Dermis blood vessel endothelial cell (primary cell): ENCODE measurements at places on chromosomes 1 and 21. TPM values are rescaled to one million over a fixed set of nuclear protein-coding genes. Genes with fewer than 3 reads are reported as not detected.
A peak's percentile ranks its signal among the peaks of the same experiment; 100 is the strongest.

DNA sequence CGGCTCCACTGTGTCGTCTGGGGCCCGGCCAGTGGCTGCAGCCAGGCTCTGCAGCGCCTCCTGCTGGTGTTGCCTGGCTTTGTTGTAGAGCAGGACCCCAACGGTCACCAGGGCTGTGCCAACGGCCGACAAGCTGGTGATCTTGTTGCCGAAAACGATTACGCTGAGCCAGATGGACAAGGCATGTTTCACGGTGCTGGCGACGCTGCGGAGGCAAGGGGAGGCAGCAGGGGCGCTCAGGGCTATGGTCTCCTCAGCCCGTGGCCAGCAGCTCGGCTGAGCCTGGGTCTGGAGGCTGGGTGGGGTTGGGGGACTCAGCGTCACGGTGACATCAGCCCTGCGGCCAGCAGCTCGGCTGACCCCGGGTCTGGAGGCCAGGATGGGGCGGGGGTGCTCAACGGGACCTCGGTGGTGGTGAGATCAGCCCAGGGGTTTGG lies 7.0 kb upstream of the CDK11B start:
- peak; percentile 34 for DNase-seq

- no peak for DNase-seq
Observed at GRCh38 chr1:37472994-37473393, 1.4 kb upstream of the ZC3H12A start.

DNA sequence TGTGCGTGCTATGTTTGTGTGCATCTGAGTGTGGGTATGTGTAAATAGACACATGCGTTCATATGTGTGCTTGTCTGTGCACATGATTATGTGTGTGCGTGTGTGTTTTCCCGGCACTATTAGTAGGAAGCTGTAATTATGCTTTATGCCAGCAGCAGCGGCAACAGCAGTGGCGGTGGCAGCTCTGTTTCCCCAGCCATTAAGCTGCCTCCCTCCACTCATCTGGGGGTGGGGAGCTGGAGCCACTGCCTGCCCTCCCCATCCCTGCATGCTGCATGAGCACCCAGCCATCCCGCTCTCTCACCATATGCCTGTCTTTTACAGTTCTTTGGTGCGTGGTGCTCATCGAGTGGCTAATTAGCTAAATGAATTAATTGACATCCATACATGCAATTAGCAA lies 30.5 kb upstream of the ACOT11 start:
- no peak for DNase-seq

DNA sequence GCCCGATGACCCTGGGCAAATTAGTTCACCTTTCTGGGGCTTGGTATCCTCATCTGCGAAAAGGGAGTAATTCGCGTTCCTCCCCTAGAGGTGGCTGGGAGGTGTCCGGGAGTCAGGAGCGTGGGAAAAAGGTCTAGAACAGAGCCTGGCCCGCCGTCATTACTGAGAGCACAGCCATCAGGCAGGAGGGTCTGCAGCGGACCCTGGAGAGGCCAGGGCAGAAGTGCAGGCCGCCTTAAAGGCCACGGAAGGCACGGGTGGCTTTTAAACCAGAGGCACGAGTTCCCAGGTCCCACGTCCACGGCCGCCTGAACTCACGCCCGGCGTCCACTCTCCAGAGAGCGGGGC lies 850 bp downstream of the PANK4 start:
- DNase-seq: no peak

The OR2L3 gene
- not detected in 2 replicates for total RNA-seq

DNA sequence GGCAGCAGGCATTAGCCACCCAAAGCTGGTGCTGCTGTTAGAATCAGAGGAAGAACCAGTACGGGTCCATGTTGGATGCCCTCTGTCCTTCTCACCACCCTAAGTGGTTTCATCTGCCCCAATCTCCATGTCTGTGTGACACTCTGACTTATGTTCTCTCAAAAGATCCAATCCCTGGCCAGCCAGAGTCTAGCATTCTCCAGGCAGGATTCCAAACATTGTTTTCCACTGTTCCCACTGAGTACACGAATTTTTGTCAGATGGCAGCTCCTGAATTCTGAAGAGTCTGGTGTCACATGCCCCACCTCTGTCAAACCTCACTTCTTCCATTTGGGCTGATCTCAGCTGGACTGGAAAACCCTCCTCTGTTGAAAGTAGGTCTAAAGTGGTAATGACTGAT lies 166.0 kb downstream of the DISC1 start:
- peak; percentile 40 for DNase-seq

GRCh38 chr1:94599095-94599813 lies 57.7 kb upstream of the F3 start:
- no peak for DNase-seq

- DNase-seq: peak; percentile 67
Observed at GRCh38 chr1:7808253-7808844, 24.3 kb downstream of the PER3 start.

DNA sequence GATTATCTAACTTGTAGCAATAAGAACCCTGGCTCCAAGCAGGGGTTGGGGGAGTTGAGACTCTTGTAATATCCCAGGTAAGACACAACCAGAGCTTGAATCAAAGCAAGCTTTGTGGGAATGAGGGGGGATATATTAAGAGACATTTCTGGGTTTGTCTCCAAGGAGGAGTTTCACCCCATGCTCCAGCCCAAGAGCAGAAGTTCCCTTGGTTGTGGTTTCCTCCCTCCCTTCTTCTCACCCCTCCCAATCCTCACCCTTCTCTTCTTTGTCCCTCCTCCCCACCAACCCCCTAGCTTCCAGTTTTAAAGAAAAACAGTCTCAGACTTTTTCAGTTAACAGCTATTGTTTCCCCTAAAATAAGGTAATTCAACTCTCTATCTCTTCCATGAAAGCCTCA lies 11.9 kb downstream of the TRAF3IP3 start:
- no peak for DNase-seq

- no peak for DNase-seq
Observed at GRCh38 chr1:2631136-2632050, 1.4 kb downstream of the MMEL1 start.

The SLC44A3 gene
- 2.9 and 3.0 TPM in 2 replicates for total RNA-seq

DNA sequence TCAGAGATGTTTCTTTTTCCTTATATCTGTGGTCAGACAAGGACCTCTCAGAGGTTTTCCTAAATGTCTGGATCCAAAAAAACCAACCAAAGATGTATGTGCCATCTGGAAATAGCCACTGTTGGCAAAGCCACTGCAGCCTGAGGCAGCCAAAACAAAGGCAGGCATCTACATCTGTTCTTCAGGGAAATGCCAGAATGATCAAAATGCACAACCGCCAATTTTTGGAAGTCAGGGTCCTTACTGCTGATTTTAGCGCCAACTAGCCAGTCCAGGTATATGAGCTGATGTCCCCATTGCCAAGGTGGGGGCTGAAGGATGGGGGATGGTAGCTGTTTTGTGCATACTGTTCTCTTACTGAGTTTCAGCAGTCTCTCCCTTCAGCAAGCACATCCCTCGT lies 45.9 kb downstream of the SYT14 start:
- DNase-seq: no peak

DNA sequence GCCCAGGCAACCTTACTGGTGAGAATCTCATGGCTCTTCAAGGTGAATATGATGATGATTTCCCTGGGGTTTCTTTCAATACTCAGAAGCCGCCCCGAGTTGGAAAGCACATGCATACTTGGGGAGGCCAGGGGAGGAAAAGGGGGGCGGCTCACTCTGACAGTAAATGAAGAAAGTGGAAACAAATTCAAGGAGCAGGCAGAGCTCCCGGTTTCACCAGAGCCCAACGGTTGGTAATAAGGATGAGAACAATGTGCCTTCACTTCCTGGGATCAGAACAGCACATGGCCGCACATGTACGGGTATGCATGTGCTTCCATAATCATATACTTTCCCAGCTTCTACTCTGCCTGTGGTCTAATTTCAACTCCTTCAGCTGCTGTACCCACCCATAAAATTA lies 3.8 kb upstream of the ARHGEF2 start:
- DNase-seq: no peak

The ALPL gene
- 0.19 and 0.34 TPM in 2 replicates for total RNA-seq

GRCh38 chr1:208855403-208855802 lies 611.2 kb upstream of the PLXNA2 start:
- no peak for DNase-seq

The AMPD1 gene
- not detected in 2 replicates for total RNA-seq

The AKNAD1 gene
- 0.34 TPM in 1 of 2 replicates, not detected in the other for total RNA-seq

The PGM1 gene
- total RNA-seq: 41.1 and 44.2 TPM in 2 replicates

GRCh38 chr1:109906160-109906838 lies 4.3 kb upstream of the CSF1 start:
- peak; percentile 26 for DNase-seq

The DNMT3L gene
- total RNA-seq: not detected in 2 replicates

- DNase-seq: peak; percentile 16
Observed at GRCh38 chr1:180793451-180793850, 119.2 kb upstream of the KIAA1614 start.

- DNase-seq: peak; percentile 18
Observed at GRCh38 chr1:9589719-9590157, 1.0 kb downstream of the TMEM201 start.

DNA sequence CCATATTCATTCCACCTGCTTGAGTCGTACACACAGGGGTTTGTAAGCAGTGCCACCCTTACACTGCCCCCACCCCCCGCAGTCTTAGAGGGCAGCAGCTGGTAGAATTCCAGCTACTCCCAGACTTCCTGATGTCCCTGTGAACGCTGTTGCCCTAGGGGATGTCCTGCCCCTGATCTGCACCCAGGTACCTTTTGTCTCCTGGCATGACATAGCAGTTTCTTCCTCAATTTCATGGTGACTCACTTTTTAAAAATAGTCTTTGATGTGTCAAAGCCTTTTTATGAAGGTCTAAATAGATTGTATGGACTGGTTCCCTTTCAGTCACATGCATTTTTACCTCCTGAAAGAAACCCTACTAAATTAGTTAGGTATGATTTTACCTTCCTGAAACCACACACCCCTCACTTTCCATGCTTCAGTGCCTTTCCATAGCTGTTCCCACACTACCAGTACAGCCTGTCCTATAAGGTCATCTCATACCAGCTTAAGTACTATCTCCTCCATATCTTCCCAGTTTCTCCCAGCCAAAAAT lies 76.4 kb downstream of the ST3GAL3 start:
- DNase-seq: peak; percentile 56

The ASCL5 gene
- total RNA-seq: not detected in 2 replicates

The KDF1 gene
- not detected in 2 replicates for total RNA-seq
